ENCODE measurements at places on chromosomes 4 and X. TPM values are rescaled to one million over a fixed set of nuclear protein-coding genes. Genes with fewer than 3 reads are reported as not detected.

SH2D1A gene
- 0.25 TPM for total RNA-seq

PPEF1 gene
- not detected for total RNA-seq

PHOX2B gene
- not detected for total RNA-seq

CNKSR2 gene
- total RNA-seq = 6.9 TPM

CT45A10 gene
- not detected for total RNA-seq

CHST7 gene
- total RNA-seq = 18.8 TPM

ETNPPL gene
- not detected for total RNA-seq

ADAM29 gene
- total RNA-seq = not detected

C4orf51 gene
- not detected for total RNA-seq

SSX4 gene
- not detected for total RNA-seq

HNRNPH2 gene
- total RNA-seq = 66.8 TPM

EVC gene
- total RNA-seq = 43.6 TPM

CA5B gene
- total RNA-seq = 11.5 TPM

CT47B1 gene
- total RNA-seq = not detected

MAOA gene
- 333 TPM for total RNA-seq

FGD1 gene
- 7.1 TPM for total RNA-seq

CHRNA9 gene
- total RNA-seq = not detected

Measured in thyroid gland (tissue), 4 donors.